ENCODE measurements at places on chromosomes 7 and 10.

DNA sequence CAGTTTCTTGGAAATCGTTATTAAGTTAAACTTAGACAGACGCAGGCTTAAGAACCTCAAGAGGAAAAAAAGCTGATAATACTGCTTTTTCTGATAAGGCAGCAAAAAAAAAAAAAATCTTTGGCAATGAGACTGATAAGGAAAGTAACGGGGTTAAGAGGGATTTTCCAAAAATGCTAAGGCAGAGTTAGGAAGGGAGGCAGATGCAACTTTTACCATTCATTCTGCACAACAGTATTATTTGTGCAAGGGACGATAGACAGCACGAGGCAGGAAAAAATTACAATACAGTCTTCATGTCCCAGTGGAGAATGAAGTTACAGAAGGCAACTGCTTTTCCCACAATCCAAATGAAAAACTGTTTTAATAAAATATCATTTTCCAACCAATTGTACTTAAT, 194.0 kb downstream of the DOCK4 start:
- no peak for DNase-seq

DNA sequence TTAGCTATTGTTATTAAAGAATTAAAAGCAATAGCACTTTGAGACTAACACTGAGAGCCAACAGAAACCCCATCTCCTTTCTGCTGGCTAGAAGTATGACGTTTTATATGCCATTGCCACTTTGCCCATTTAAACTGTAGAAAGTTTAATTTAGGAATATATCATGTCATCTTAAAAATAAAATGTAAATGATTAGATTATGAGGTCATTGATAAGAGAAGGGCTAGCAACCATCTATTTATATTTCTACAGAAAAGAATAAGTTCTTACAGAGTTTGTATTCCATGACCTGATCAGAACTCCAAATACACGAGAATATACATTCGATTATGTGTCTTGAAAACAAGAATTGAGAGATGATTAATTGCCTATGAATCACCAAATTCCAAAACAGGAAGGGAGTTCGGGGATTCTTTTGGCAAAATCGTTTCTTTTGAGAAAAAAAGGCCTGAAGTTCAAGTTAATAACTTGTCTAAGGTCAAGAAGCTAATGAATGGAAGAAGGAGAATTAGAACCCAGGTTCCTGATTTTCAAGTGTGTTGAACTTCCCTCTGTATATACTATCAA, 227.0 kb downstream of the TRIL start:
- no peak for DNase-seq

DNA sequence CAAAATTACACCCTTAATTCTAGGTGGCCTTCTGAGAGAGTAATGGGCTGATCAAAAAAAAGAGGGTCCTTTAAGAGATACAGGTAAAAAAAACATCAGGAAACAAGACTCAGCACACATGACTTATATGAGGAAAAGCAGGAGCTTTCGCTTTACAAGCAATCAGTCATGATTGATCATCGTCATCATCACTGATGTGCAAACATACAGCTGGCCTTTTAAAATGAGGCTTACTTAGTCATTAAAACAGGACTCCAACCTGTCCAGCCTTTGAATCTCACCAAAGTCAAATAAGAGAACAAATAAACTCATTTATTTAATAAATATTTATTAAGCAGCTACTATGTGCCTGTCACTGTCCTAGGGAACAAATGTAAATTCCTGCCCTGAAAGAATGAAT, 255.3 kb downstream of the SKAP2 start:
- no peak for DNase-seq

GRCh38 chr10:85741626-85742300, 624.8 kb downstream of the GRID1 start:
- no peak for DNase-seq

- DNase-seq, result no peak
These were observed 46.5 kb upstream of the C10orf71 start for GRCh38 chr10:49252313-49253034.

DNA sequence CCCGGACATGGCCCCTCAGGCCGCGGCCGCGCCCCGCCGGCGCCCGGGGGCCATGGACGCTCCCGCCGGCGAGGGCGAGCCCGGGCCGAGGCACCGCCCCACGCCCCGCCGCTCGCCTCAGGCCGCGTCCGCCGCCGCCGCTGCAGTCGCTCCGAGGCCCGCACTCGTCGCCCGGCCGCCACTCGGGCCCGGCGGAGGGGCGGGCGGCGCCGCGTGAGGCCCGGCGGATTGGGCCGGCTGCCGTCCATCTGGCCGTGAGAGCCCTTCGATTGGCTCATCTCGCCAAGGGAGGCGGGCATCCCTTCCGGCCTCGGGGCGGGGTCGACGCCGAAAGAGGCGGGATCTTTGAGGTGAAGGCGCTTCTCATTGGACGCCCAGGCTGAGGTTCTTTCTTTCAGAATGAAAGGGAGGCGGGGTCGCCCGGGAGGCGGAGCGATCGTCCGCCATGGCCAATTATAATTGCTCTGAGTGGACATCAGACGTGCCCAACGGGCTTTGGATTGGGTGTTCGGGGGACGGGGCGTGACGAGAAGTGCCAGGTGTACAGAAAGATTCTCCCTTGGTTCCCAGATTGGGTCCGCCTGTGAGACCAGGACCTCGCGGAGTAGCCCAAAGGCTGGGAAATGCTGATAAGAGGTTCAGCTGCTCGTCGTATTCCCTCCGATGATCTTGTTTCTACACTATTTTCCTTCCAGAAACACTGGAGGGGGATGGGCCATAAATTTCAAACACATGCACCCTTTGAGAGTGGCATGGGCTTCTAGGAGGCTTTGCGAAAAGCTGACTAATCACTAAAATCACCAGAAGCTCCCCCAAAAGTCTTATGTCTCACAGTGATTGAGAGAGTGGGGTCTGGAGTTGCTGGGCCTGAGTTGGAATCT, at the start of gene GNA12:
Gene GNA12, minus strand, starts transcription at position 156 of the 881 bp plus-strand sequence. Its CDS starts 147 bp downstream, at position 9.
- DNase-seq, result peak; percentile 100

GRCh38 chr10:61355211-61355610, 98.0 kb downstream of the TMEM26 start:
- no peak for DNase-seq

DNA sequence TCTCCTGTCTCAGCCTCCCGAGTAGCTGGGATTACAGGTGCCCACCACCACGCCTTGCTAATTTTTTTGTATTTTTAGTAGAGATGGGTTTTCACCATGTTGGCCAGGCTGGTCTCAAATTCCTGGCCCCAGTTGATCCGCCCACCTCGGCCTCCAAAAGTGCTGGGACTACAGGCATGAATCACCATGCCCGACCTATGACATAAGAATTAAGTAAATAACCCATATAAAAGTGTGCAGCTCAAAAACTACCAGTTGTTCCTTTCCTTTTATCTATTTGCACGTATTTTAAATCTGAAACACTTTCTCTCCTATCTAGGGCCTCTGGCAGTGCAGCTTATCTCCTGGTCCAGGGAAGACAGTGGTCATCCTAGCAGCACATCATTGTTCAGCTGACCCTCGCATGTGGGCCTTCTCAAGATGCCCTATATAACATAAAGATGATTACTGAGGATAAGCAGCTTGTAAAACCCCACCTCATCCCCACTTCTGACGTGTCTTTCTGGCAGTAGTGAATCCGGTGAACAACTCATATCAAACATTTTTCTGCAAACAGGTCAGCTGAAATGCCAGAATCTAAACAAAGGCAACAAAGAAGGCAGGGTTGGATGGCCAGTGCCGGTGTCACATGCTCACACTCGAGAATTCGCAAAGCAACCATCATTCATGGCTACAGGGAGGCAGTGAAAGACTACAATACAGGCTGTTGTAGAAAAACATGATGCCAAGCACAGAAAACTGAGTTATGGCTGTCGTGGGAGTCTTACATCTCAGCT, 36.0 kb upstream of the KCNIP2 start:
- DNase-seq, result peak; percentile 51

- DNase-seq, result peak; percentile 82
These were observed 1.8 kb upstream of the PDGFA start for GRCh38 chr7:521221-522070.

- DNase-seq, result no peak
These were observed 98.7 kb downstream of the HTR5A start for GRCh38 chr7:155168597-155169480.

DNA sequence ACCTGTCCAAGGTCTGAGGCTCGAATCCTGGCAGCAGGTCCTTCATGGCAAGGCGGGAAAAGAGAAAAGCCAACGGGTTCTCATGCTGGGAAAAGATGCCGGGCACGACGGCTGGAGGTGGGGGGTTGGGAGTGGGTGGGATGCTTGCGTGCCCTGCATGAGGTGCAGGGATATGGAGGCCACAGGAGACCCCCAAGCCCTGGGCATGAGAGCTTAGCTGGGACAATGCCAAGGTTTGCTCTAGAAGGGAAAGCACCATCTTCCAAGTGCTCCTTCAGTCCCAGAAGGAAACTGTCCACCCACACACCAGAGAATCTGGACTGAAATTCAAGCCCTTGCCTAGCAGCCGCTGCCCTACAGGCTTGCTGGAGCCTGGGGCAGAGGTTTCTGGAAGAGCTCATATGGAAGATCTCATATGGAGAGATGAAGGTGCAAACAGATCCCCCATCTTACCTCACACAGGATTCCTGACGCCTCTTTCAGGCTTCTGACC, 64.3 kb downstream of the ZRANB1 start:
- no peak for DNase-seq

GRCh38 chr10:127059314-127059713, 137.1 kb downstream of the INSYN2A start:
- DNase-seq, result no peak

GRCh38 chr10:108819302-108819701, 1104.0 kb downstream of the XPNPEP1 start:
- DNase-seq, result no peak

GRCh38 chr7:9921326-9921725, 1052.3 kb upstream of the PHF14 start:
- no peak for DNase-seq

GRCh38 chr10:43155221-43155620, 17.0 kb downstream of the CSGALNACT2 start:
- no peak for DNase-seq

- DNase-seq, result no peak
These were observed 473 bp upstream of the CCDC201 start for GRCh38 chr7:45873355-45873754.

- no peak for DNase-seq
These were observed 13.3 kb downstream of the BMPER start for GRCh38 chr7:33918438-33919143.

DNA sequence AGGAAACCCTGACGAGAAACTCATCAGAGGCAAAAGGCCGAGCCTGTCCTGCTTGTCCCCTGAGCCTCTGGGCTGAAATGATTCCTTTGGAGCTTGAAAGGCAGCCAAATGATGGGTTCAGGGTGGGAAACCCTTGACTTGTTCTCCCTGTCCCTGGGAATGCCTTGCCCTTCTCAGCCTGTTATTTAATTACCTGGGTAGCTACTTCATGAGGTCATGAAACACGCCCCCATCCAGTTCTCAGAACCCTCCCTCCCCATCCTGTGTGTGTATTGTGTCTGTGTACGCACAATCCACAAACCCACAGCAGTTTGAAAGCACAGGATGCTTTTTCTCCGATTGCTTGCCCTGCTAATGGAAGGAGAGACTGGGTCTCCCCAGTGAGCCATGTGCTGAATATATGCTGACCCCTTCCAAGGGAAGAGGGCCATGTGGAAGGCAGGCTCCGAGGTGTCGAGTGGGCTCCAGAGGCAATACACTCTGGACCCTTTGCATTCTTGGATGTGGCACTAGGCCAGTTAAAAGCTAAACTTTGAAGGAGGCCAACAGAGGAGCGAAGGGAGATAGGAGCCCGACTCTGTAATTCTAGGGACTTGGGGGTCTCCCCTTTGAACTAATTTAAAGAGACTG, 10.6 kb downstream of the DUSP5 start:
- DNase-seq, result no peak

DNA sequence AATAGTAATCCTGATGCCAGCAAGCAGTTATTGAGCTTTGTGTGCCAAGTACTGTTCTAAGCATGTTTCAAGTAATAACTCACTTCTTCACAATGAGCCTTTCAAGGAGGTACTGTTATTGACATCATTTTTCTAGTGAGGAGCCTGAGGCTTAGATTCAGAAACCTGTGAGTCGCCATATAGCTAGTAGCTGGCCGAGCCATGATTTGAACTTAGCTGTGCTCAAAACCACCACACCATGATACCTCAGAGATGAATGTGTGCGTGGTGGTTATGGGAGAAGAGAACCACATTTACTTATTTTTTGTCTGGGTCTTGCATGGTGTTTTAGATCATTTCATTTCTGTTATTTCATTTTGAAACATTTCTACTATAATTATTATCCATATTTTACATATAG, 578.9 kb downstream of the AUTS2 start:
- DNase-seq, result no peak

DNA sequence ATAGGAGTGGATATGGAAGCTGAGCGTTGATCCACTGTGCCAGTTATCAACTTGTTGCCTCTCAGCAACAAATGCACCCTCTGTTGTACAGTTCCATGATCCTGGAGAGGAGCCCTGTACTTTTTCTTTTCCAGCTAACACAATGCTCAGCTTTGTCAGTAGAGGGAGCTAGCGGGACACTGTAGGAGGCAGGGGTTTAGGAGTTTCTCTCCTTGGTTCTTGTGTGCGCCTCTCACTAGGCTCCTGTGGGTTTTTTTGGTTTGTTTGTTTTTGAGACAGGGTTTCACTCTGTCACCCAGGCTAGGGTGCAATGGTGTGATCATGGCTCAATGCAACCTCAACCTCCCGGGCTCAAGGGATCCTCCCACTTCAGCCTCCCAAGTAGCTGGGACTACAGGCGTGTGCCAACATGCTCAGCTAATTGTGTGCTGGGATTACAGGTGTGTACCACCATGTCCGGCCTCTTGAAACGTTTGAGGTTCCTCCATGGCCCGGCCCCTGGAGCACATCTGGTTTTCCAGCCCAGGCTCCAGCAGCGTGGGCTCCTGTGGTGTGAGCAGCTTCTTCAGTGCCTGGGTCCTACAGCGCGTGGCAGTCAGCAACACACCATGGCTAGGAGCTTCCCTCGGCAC, 12.0 kb upstream of the MARVELD1 start:
- DNase-seq, result peak; percentile 86

- DNase-seq, result no peak
These were observed 53.9 kb downstream of the IMMP2L start for GRCh38 chr7:111508387-111508786.

DNA sequence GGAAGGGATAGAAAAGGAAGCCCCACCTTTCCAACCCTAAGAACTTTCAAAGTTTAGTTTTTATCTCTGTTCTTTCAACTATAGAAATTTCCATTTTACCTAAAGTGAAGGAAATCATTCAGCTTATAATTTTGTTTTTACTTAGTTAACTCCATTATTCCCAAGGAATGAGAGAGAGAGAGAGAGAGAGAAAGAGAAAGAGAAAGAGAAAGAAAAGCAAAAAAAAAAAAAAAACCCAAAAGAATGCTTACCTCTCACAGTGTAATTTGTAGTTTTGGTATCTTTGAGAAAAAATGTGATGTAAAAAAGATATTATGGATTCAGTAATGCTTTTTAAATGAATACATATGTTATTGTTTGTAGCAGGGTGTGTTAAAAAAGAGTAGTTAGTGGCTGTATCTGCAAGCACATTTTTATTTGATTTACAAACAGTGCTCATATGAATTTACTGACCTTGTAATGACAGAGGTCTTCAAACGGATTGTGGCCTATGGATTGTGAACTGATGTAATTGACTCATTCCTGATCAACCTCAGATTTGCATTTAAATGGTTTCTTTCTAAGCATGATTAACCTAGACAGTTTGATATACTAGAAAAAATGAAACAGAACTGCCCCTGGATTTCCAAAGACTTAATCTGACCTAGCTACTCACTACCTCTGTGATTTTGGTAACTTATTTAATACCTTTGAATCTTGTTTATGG, 64.9 kb downstream of the LCOR start:
- DNase-seq, result no peak

Measured in HT-29 (cell line).